ENCODE measurements at places on chromosomes 12 and 14.
A peak's percentile ranks its signal among the peaks of the same experiment; 100 is the strongest.

GRCh38 chr12:121523741-121524140 lies 57.1 kb downstream of the KDM2B start:
- DNase-seq, result peak; percentile 51

DNA sequence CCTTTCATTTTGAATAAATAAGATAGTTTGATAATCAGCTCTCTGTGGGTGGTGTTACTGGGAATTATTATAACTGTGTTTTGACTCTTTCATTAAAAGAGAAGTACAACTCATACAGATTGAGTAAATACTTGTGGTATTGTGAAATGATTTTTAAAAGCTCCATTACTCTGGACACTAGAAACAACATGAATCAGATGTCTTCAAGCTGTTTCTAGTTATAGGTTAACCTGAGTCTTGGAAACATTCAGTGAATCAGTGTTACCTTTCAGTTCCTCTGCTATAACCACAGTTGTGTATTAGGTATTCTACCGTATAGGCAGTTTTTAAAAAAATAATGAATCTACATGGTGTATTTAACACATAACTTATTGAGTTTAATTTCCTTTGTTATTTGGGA lies 128.4 kb upstream of the SSTR1 start:
- DNase-seq, result no peak

DNA sequence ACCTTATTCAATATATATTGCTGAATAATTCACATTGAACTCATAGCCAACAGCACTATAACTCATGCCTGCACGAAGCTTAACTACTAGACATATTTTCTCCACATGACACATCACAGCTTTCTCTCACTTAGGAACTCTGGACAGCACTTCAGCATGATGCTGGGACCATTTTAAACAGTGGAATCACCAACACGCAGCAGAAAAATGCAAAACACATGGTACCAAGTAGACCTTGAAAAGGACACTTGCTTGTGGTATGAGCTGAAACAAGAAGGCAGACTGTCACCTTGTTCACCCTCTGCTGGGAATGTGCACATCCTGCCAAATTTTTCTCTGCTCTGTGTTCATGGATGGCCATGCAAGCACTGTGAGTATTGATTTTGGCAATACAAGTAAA lies 34.8 kb upstream of the CD9 start:
- no peak for DNase-seq

- DNase-seq, result no peak
Observed at GRCh38 chr12:113374823-113375428, 16.5 kb downstream of the PLBD2 start.

DNA sequence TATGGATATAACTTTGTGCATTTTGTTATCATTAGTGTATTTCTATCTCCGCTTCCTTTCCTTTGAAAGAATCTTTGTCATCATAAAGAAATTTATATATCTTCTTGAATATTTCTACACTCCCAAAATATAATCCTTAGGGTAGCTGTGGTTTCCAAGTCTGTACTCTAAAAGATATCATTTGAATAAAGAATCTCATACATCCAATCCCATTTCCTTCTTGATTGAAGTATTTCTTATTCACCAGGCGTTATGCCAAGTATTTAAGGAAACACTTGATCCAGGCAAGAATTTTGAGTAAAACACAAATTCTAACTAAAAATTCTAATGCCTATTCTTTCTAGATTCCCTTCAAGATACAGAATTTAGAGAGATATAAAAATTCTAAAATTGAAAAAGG lies 821.8 kb downstream of the GALC start:
- DNase-seq, result no peak

- DNase-seq, result no peak
Observed at GRCh38 chr14:55912344-55912743, 205.9 kb upstream of the PELI2 start.

- peak; percentile 35 for DNase-seq
Observed at GRCh38 chr12:4909734-4910501, at the start of gene KCNA1. KCNA1 (plus strand) TSS chr12:4909905; CDS start chr12:4911379, 1,474 bp downstream.

DNA sequence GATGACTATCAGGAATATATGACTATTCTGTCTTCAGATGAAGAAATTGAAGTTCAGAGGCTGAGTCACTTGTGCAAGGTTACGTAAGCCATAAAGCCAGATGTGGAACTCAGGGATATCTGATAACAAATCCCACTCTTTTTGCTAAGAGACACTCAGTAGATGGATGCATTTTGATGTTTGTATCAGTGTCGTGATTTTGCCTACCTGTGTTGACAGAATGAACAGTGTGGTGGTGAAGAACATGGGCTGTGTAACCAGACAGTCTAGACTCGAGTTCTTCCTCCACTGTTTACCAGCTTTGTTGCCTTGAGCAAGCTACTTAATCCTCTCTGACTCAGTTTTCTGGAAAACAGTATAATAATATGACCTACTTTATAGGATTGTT lies 93.9 kb downstream of the DAAM1 start:
- no peak for DNase-seq

GRCh38 chr14:21039585-21040369 lies 2.4 kb upstream of the RNASE7 start:
- DNase-seq, result peak; percentile 77

- DNase-seq, result no peak
Observed at GRCh38 chr14:75333606-75334548, 55.2 kb downstream of the FOS start.

GRCh38 chr14:51253880-51254279 lies 13.8 kb downstream of the TMX1 start:
- DNase-seq, result no peak

GRCh38 chr14:104549536-104550339 lies 29.8 kb upstream of the C14orf180 start:
- no peak for DNase-seq

GRCh38 chr12:107404981-107405380 lies 280.6 kb upstream of the PWP1 start:
- no peak for DNase-seq

DNA sequence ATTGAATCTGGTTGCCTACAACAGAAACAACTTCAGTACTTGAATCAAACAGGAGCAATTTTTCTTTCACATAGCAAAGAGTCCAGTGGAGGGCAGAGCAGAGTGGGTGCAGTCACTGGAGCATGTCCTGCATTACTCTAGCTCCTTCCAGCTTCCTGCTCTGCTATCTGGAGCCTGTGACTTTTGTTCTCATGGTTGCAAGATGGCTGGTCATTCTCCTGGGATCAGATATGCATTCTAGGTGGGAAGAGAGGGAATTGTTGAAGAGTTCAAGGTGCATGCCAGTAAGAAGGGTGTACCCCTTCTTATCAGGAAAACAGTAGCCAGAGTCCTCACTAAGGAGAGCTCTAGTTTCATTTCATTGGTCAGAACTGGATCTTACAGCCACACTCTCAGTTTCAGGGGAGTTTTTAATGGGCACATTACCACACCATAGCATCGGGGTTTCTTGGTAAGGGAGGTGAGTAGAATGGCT lies 8.0 kb downstream of the IFT43 start:
- DNase-seq, result no peak

DNA sequence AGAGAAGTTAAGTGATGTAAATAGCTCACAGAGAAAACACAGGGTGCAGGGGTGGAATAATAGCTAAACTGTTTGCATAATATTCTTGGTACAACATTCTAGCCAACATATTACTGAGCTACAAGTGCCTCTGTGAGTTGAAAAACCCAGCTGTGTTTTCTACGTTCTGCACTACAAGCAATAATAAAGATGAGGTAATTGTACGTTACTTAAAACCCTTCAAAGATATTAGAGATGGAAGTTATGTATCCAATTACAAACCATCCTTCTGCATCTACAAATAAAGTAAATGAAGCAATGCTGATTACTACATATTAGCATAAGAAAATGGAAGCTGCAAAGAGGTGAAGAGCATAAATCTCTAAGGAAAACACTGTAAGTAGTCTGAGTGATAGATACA lies 271.4 kb downstream of the SSPN start:
- no peak for DNase-seq

DNA sequence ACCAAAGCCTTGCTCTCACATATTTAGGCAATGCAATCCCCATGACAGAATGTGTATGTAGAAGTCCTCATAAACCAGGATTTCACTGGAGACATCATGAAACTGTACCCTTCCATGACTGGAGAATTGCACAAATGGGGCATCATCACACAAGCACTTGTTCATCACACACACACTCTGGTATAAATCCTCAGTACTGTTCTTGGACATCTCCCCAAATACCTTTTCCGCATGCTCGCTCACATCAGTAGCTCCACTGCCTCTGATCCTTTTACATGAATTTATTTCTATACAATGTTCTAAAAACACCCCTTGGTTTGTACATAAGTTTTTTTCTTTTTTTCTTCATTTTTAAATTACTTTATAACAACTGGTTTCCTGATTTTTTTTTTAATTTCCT lies 3.3 kb upstream of the ING4 start:
- no peak for DNase-seq

Measured in head of caudate nucleus (tissue), 42 donors.